ENCODE measurements at places on chromosomes 12 and 14.

DNA sequence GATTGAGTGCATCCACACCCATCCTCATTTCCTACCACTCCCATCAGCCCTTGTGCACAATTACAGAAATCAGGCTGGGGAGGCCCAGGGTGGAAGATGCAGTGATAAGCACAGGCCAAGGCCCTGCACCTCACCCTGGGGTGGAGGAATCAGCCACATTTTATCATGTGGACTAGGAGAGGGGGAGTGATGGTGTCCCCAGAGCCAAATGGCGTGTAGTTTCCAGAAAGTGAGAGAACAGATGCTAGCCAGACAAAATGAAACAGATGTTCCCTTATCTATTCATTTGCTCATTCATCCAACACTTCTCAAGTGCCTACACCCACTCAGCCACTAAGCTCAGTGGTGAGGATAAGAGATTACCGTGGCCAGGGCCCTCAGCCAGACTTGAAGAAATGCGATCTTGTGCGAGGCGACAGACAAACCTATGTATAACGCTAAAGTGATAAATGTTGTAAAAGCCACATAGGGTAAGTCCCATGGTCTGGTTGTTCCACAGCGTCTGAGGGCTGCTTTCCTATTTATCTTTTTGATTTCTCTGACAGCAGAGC, 93.6 kb downstream of the STAB2 start:
- DNase-seq, result peak; percentile 6

DNA sequence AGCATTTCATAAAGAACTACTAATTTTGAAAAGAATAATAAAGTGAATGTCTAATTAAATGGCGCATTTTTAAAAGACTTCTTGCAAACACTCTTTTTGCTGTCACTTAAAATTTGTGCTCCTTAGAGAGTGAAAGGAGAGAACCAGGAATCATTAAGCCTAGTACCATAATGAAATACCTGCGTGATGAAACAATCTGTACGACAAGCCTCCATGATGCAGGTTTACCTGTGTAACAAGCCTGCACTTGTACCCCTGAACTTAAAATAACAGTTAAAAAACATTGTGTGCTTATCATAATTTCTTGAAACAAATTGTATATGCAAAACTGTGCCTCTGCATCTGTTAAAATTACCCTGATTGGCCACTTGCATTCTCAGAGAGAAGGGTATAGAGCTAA, 108.1 kb downstream of the MGAT4C start:
- no peak for DNase-seq

- peak; percentile 70 for DNase-seq
These were observed at the start of gene CKAP4 for GRCh38 chr12:106247674-106248311. CKAP4 (minus strand) TSS chr12:106248020; CDS start chr12:106247851, 169 bp downstream.

GRCh38 chr14:104091927-104092771, 6.6 kb downstream of the ASPG start:
- no peak for DNase-seq

- DNase-seq, result no peak
These were observed 307.7 kb downstream of the CCDC91 start for GRCh38 chr12:28497889-28498411.

DNA sequence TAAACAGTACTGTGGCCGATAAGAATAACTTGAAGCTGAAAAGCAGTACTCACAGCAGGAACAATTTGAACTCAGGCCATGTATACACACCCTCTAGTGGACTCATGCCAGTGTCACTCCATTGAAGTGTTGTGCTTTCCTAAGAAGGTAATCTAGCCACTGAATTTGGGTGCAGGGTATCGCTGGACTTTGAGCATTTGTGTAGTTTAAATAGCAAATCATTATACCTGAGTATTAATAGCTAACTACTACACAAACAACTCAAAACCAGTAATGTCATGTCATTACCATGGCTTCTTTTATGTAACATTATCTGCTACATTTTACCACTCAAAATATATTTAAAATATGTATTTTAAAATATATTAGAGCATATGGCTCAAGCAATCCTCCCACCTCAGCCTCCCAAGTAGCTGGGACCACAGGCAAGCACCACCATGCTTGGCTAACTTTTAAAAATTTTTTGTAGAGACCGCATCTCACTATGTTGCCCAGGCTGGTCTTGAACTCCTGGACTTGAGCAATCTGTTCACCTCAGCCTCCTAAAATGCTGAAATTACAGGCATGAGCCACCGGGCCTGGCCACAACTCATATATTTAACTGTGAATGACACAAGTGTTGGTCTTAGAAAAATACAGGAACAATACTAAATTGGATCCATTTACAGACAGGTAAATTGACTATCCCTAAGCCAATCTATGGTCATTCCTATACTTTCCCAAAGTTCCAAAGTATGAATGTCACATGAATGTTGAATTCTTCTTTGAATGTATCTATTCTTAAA, 25.6 kb upstream of the ARID4A start:
- peak; percentile 17 for DNase-seq
